ENCODE measurements at places on chromosomes 13 and 19.

DNA sequence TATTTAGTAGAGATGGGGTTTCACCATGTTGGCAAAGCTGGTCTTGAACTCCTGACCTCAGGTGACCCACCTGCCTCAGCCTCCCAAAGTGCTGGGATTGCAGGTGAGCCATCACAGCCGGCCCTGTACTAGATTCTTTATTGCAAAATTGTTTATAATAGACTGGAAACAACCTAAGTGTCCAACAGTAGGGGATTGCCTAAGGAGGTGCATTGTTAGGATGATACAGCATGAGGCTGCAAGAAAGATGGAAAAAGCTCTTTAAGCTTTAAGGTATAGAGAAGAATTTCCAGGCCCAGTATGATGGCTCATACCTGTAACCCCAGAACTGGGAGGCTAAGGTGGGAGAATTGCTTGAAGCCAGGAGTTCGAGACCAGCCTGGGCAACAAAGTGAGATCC, 8.2 kb downstream of the BCAT2 start:
- no peak for DNase-seq

- no peak for DNase-seq
Measured at GRCh38 chr19:46265217-46265828, 31.5 kb upstream of the HIF3A start.

GRCh38 chr13:39035204-39035603, 2.7 kb downstream of the PROSER1 start:
- no peak for DNase-seq

DNA sequence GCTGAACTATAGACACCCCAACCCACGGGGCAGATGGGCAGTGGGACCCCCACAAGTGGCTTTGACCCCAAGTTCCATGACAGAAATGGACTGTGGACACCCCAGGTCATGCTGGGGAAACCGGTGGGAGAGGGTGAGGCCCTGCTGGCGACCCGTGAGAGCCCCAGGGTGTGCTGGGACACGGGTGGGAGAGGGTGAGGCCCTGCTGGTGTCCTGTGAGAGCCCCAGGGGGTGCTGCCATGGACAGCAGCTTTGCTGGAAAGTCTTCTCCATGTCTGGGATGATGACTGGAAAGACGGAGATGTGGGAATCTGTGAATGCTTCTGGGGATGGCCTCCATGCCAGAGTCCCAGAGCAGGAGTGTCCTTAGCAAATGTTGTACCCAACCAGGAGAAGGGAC, 148.4 kb downstream of the URI1 start:
- no peak for DNase-seq

DNA sequence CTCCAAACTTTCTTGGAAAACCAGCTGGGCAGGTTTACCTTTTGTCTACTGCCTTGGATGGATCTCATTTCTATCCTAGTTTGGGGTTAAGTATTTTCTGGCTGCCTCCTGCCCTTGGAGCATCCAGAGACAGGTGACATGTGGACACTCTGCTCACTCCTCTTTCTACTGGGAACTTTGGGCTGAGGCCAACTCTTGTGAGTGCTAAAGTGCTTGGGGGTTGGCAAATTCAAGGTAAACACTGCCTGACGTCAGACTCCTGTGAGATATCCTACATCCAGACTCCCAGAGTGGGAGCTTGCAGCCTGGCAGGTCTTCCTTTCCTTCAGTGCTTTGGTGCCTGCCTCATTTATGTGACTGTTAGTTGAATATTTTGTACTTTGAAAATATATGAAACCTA, 388.1 kb downstream of the KCNRG start:
- DNase-seq = no peak

GRCh38 chr13:79271616-79272015, 134.4 kb downstream of the RBM26 start:
- DNase-seq = no peak

GRCh38 chr13:24036115-24036514, 124.4 kb upstream of the SPATA13 start:
- no peak for DNase-seq

GRCh38 chr19:50320596-50320995, 8.6 kb downstream of the KCNC3 start:
- no peak for DNase-seq

DNA sequence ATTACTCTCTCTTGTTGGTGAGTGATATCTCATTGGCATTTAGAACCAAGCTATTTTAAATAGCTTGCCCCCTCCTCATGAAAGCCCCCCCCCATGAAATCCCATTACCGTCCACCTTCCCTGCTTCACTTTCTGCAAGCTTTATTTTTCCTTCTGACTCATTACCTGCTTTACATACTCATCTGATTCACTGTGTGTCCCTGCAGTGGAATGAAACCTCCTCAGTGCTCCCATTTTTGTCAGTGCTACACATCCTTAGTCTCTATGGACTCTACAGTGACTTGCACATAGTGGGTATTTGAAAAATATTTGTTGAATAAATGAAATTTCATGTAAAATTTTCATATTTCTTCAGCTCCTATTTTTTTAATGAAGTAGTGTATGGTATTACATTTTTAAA, 62.3 kb downstream of the DOCK9 start:
- DNase-seq = no peak

DNA sequence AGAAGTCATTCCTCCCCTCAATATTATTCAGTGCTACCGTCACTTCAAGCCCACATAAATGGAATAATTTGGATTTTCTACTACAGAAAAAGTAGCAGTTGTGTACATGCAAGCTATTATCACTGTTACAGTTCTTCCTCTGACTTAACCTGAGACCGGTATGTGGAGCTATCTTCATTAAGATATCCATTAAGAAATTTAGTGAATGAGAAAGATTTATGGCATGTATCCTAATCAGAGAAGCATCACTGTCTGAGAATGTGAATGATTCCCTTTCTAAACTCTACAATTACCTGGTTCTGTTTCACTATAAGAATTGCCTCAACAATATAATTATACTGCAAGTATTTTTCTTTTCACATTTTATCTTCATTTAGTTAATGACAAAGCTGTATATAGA, 278.7 kb downstream of the KLF5 start:
- no peak for DNase-seq

GRCh38 chr13:83008212-83008929, 873.9 kb downstream of the SLITRK1 start:
- DNase-seq = no peak

DNA sequence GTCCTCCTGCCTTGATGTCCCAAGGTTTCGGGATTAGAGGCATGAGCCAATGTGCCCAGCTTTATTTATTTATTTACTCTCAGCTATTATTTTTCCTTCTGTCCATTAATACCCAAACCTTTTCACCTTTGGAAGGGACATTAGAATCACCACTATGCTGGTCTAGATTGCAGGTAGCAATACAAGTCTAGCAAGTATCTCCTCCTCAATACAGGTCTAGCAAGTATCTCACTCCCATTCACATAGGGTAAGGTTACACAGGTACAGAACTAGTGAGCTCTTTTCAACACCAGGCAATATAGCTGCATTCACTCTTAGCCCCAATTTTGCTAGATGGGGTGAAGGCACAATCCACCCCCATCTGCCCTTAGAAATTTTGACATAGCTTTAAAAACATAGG, 17.4 kb upstream of the SPRYD7 start:
- no peak for DNase-seq

- DNase-seq = no peak
Measured at GRCh38 chr19:37981785-37982475, 74.9 kb downstream of the SIPA1L3 start.

- DNase-seq = no peak
Measured at GRCh38 chr13:112784811-112785482, 95.1 kb downstream of the ATP11A start.

DNA sequence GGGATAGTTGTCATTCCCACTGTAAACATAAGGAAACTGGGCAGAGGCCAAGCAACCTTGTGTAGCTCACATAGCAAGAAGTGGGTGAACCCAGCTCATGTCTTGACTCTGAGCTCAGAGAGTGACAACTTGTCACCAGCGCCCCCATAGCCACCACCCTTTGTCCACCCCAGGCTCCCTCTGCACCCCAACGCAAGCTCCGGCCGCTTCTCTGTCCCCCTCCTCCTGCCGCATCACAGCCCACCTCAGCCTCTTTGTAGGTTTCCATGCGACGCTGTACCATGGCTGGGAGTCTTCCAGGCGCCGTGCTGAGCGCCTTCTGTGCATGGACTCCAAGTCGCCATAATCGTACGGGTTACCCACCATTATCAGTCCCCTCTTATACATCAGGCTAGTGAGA, 3.3 kb downstream of the GP6 start:
- no peak for DNase-seq

DNA sequence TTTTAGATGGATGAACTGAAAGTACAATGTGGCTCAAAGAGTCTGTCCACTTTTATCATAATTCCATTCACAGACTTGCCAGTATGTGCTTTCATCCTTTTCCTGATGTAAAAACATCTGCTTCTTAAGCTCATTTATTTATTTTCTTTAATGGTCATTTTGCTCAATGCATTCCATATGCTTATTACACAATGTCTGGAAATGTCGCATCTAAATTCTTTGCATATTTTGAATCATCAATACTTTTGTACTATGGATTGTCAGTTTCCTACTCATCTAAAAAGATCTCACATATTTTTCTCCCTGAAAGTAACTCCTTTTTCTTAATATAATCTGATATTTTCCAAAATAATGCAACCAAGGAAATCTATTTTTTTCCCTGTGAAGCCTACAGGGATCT, 1315.8 kb downstream of the EFNB2 start:
- no peak for DNase-seq

- no peak for DNase-seq
Measured at GRCh38 chr19:2587001-2587719, 111.2 kb downstream of the GADD45B start.

DNA sequence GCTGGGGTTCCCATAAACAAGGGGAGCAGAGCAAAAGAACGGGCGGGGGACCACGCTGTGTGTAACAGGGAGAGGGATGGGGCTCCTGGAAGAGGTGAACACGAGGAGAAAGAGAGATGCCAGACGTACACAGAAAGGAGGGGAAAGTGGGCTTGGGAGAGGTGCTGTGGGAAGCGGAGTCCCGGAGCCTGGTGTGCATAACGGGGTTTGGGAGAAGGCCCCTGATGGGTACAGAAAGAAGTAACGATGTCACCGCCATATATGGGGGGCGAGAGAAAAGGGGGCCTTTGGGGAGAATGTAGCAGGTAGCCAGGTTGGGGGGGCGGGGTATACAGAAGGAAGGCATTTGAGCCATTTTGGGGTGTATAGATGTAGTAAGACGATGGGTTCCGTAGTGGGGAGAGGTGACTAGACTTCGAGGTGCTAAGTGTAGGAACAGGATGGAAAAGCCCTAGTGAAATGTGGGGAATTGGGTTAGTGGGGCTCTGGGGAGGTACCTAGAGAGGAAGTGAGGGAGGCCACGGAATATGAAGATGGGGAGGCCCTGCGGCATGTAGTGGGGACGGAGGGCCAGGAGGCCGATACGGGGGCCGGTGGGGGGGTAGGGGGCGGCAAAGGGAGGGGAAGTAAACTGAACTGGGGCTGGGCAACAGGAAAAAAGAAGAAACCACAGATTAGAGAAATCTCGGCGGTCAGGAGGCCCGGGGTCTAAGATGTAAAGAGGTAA, 787 bp downstream of the ZNF580 start:
- no peak for DNase-seq

- no peak for DNase-seq
Measured at GRCh38 chr19:50341091-50341564, 12.0 kb upstream of the KCNC3 start.

DNA sequence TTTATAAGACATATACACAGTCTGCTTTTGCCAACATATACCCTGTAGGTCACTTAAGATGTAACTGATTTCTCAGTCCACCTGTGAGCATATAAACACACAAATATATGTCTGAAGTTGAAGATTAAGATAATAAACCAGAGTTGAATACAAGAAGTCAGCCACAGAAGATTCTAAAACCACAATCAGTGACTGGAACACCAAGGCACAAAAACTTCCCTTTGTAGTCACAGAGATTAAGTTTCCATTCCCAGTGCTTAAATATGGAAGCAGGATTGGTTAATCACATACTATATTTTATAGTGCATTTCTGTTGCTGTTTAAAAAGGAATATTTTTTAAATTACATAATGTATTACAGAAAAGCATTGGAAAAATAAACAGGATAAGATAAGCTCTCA, 39.9 kb downstream of the MTMR6 start:
- DNase-seq = no peak

GRCh38 chr13:53474878-53475277, 446.3 kb downstream of the OLFM4 start:
- no peak for DNase-seq

GRCh38 chr19:44696939-44697669, 1.8 kb upstream of the CEACAM16 start:
- no peak for DNase-seq

GRCh38 chr19:42419309-42419708, 7.9 kb downstream of the LIPE start:
- DNase-seq = no peak

GRCh38 chr13:36282821-36283432, 14.7 kb downstream of the CCDC169 start:
- no peak for DNase-seq

GRCh38 chr13:105630431-105630830, 905.0 kb downstream of the EFNB2 start:
- no peak for DNase-seq

DNA sequence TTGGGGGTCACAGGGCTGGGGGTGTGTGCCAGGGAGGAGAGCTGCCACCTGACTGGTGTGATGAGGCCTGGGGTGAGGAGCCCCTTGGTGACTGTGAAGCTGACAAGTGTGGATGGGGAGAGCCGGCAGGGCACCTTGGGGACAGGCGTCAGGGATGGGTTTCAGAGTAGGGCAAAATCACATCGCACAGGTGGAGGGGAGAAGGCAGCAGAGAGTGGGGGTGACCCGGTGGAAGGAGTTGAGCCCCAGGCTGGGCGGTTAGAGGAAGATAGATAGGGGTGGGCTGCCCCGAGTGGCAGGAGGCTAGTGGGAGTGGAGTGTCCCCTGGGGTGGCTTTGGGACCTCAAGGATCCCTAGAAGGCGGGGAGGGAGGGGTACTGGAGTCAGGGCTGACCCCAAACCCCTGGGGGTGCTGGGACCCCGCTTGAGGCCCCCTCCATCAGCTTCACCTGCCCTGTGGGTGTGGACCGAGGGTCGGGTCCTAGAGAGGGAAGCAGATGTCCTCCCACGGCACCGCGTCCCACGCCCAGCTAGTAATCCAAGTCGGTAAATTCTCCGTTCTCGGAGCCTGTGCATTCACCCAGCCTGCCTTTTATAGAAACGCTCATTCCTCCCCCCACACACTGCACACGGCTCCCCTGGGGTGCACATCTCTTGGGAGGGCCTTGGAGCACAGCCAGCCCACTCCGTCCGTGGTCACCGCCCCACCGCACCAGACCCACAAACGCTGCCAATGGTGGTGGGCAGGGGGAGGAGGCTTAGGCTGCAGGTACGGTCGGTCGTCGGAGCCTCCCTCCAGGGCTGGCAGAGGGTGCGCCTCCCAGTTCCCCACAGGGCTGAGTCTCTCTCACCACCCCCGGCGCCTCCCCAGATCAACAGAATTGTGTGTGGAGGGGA, 2.4 kb downstream of the CTXN1 start:
- DNase-seq = no peak

- no peak for DNase-seq
Measured at GRCh38 chr19:55016017-55016416, 22.0 kb downstream of the GP6 start.

Measured in HS-27A (cell line).